ENCODE measurements at places on chromosomes 16 and 17.

- DNase-seq: no peak
These were observed 5.9 kb upstream of the MMD start for GRCh38 chr17:55427587-55427882.

DNA sequence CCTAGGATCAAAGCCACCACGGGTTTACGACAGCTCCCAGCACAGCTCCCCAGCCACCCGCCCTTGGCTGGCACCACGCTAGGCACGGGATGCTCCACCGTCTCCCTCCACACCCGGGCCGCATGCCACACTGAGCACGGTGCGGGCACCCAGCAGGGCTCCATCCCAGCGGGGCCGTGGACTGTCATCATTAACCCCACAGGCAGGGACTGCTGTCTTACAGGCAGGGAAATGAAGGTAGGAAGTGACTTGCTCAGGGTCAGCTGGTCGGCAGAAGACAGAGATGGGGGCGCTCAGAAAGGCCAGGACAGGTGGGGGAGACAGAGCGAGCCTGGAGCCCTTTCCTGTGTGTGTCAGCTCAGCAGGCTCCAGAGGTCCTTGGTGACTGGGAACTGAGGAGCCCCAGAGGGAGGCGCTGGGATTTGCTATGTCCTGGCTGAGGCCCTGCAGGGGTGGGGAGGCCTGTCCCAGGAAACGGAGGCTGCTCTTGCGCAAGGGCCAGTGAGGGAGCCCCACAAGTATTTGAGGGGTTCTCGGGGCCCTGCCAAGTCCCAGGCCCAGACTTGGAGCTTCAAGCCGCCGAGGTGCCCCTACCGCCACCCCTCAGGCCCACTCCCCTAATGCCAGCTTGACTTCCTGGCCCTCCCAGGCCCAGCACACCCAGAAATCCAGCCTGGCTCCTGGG is 3.2 kb downstream of the UBALD1 start:
- DNase-seq: no peak

DNA sequence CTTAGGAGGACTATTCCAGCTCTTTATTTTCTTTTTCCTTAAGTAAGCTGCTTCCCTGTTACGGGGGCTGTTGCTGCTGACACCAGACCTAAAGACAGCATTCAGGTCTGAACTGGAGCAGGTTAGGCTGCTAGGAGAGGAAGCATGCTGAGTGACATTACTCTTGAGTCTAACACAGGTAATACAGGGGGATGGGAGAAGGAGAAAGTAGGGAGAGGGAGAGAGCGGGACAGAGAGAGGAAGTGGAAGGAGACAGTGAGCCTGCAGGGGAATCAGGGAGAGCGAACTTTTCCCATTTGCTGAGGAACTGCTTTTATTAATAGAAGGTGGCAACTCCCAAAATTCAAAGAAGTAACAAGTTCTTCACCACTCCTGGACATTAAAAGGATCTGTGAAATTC is 130.9 kb downstream of the PARN start:
- DNase-seq: no peak

- DNase-seq: no peak
These were observed 13.5 kb downstream of the SARM1 start for GRCh38 chr17:28385037-28385400.

GRCh38 chr16:82991966-82992675 is 365.4 kb downstream of the CDH13 start:
- no peak for DNase-seq

GRCh38 chr16:12120982-12121652 is 144.6 kb downstream of the SNX29 start:
- no peak for DNase-seq

DNA sequence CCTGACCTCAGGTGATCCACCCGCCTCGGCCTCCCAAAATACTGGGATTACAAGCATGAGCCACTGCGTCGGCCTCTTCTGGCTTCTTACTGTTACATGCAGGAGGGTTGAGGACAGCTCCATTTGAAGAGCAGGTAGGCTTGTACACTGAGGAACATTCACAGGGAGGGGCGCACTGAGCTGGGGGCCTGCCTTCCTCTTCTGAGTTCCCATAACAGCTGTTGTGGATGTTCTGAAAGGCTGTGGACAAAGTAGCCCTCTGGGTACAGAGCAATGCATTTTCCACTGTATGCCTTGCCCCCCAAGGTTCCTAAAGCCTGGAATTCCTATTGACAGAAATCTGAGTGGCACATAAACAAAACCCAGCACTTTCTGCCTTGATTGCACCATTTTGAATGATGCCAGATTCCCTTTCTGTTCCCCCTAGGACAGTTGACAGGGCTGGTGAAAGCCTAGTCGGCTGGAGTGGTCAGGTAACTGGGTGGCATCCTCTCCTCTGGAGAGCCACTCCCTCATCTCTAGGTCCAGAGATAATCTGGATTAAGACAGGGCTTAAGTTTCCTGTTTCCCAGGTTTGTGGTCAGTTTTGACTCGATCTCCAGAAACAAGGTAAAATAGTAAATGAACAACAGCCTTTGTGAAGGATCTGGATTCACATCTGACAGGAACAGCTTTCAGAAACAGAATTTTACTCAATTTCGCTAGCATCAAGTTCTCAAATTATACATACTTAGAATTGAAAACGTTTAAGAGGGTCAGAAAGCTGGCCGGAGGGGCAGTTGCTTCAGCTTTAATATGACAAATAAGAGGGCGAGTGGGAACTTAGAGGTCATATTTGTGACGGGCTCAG is 1.3 kb upstream of the CDK5R1 start:
- DNase-seq: no peak

- DNase-seq: no peak
These were observed 30.9 kb downstream of the PRPSAP2 start for GRCh38 chr17:18888766-18889290.

DNA sequence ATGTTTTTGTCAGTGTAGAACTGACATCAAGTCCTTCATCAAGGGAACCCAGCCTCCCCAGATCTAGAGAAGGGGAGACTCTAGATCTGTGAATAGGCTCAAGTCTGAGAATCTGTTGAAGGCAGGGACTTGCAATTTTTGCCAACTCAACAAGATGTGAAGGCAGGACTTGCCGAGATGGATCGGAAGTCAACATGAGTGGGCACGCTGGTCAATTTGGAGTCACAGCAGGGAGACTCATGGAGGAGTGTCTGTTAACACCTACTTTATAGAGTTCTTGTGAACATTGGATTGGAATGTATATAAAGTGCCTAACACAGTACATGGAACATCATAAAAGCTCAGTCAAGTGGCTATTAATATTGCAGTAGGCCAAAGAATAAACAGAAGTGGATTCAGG is 10.0 kb downstream of the ZNF689 start:
- no peak for DNase-seq

- no peak for DNase-seq
These were observed 63.5 kb upstream of the TEX2 start for GRCh38 chr17:64326420-64327054.

- no peak for DNase-seq
These were observed 12.2 kb upstream of the AKTIP start for GRCh38 chr16:53515259-53515658.
